ENCODE measurements at places on chromosomes 12 and 14.

DNA sequence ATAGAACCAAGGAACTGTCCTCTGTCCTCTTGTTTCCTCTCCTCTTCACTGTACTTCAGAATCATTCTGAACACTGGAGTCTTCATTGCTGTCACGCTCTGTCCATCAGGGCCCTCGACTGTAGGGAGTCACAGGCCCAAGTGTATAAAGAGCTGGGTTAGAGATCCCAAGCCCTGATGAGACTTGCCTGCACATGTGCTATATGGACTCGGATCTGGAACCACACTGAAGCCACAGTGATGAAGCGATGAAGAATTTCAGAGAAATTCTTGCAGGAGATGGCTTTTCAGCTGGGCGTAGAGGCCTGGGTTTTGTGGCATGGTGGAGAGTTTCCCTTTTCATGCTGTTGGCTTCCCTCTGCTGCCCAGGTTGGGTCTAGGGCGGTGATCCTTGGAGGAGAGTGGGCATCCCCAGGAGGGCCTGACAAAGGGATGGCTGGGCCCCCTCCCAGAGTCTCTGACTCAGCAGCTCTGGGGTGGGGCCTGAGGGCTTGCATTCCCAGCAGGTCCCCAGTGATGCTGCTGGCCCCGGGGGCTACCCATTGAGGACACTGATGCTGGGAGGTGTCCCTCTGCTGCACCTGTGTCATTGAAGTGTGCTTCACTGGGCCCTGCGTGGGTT lies 39.6 kb upstream of the YY1 start:
- DNase-seq = no peak

DNA sequence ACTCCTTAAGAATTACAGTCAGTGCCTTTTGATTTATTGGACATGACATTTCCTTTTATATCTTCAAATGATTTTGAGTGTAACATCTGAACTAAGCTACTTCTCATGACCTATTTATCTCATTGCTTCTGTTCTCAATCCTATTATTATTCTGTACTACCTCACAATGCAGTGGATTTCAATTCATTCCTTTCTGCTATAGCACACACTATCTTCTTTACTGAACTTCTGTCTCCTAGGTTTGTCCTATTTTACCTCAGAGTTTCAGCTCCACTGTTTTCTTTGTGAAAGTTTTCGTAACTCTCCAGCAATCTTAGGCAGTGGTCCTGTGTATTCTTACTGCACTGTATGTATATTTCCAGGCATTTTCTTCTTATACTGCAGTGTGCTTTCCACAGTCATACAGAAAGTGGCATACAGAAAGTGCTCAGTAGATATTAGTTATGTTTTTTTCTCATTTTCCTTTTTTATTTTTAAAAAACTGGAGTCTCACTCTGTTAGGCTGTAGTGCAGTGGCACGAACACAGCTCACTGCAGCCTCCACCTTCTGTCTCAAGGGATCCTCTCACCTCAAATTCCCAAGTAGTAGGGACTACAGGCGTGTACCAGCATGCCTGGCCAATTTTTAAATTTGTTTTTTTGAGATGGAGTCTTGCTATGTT lies 368.6 kb upstream of the RGS6 start:
- no peak for DNase-seq

- no peak for DNase-seq
Measured at GRCh38 chr12:19323805-19324204, 115.5 kb upstream of the AEBP2 start.

GRCh38 chr12:31362115-31362758 lies 36.3 kb upstream of the SINHCAF start:
- no peak for DNase-seq

DNA sequence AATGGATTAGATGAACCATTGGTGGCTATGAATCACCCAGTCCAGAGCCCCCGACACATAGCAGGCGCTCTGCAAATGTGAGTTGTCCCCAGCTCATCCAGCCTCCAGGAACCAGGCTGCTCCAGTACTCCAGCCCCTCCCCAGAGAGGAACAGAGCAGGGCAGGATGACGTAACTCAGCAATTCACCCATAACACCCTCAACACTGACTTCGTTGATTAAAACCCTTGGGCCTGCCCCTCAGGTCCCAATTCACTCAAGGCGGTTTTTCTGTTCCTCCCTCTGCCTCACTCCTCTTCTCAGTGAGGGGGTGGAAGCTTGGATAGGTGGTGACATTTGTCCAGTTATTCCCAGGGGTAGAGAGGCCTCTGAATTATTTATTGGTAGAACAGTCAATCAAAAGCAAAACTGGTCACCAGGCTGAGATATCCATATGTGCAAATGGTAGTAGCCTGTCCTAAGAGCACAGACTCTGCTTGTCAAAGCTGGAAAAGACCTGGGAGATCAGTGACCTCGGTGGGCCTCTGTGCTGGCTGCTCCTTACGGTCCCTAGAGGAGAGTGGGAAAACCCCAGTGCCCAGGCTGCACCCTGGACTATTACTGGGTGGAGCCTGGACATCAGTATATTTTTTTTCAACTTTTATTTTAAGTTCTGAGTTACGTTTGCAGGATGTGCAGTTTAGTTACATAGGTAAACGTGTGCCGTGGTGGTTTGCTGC lies 97.0 kb downstream of the CMKLR1 start:
- no peak for DNase-seq

- DNase-seq = no peak
Measured at GRCh38 chr14:25233613-25234012, 183.7 kb upstream of the STXBP6 start.

GRCh38 chr12:104524034-104524832 lies 67.5 kb downstream of the CHST11 start:
- DNase-seq = peak; percentile 47

GRCh38 chr14:66998013-66998412 lies 191.2 kb upstream of the GARIN2 start:
- DNase-seq = no peak
